ENCODE measurements at places on chromosomes 5 and 9. TPM values are rescaled to one million over a fixed set of nuclear protein-coding genes. Genes with fewer than 3 reads are reported as not detected.

DNA sequence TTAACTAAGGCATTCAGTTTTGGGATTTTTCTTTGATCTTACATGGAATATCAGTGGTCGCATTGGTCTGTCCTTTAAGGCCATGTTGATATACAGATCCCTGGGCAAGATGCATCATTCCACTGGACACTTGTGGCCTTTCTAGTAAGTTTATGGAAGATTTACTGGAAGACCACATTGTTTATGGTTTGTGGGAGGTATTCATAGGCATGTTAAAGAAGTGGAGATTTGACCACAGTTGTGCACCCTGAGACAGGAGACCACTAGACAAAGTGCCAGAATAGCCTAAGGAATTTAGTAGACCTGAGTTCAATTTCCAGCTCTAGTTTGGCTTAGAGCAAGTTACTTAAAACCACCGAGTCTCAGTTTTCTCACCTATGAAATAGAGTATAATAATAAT, 383.1 kb upstream of the PAPPA start:
- DNase-seq, result no peak

GZMA gene
- 1.0 TPM for total RNA-seq

DNA sequence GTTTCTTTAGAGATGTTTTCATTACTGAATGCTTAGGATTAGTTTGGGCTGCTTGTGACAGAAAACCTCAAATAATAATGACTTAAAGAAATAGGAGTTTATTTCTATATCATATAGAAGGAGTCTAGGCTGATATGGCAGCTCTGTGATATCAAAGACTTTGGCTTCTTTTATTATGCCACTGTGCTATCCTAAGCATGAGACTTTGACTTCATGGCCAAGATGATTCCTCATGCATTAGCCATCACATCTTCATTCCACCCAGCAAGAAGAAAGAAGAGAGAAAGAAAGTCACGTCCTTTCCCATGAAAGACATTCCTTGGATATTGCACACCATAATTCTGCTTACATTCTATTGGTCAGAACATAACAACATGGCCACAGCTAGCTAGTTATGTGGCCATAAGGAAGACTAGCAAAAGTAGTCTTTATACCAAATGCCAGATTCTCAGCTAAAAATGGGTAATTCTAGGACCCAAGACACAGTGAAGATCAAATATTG, 76.2 kb downstream of the DAPK1 start:
- no peak for DNase-seq

C5 gene
- total RNA-seq, result 2.1 TPM

GRCh38 chr5:166068547-166069335, 2222.7 kb upstream of the WWC1 start:
- no peak for DNase-seq

DNA sequence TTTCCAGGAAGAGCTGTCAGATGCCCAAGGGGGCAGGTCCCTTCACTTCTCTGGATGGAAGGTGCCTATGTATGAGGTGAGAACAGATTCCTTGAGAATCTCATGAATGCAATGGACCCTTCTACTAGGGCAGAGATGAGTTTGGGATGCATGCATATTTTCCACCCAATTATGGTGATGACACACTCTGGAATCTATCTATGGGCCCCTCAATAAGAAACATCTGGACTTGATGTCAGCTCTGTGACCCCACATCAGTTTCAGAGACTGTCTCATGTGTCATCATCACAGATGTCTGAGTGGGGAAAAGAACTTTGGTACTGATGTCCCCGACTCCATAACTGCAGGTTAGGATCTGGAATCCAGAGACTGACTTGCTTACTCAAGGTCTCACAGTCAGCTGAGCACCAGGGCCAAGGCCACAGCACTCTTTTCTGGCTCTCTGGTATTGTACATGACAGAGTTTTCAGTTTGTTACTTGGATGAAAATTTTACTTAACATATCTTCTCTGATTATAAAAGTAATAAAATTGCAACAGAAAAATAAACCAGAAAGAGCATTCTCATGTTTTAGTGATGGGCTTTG, 177.0 kb downstream of the DCP2 start:
- no peak for DNase-seq

KIAA0825 gene
- 3.8 TPM for total RNA-seq

- DNase-seq, result no peak
Measured at GRCh38 chr9:22064957-22065356, 55.9 kb upstream of the CDKN2B start.

- DNase-seq, result no peak
Measured at GRCh38 chr5:141714542-141715310, 32.7 kb upstream of the ARAP3 start.

DNA sequence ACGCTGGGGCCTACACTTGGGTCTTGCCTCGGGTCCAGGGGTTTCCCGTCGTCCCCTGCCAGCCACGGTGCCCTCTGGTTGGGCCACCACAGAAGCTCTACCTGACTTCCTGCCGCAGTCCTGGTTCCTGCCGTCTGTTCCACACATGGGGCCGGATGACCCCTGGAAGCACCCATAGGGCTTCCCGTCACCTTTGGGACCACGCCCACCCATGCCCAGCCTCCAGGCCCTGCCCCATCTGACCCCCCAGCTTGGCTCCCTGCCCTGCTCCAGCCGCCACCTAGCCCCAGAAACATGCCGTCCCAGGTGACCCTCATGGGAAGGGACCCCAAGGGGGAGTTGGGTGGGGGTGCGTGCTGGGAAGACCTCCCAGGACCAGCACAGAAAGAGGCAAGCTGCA, 13.7 kb downstream of the MRPL36 start:
- no peak for DNase-seq

DNA sequence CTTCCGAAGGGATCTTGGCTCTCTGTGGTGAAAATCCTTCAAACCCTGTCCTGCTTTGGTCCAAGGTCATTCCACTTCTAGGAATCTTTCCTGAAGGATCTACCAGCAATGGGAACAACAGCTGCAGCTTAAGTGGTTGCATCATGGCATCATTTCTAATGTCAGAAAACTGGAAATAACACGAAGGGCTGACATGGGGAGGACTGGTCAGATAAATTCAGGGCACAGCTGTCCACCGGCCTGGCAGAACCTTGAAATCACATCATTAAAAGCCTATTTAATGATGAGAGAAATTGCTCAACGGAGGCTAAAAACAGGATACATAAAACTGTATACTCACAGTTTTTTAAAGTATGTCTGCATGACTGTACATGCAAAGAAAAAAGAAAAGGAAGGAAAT, 28.3 kb downstream of the OLFML2A start:
- DNase-seq, result no peak

ZNF483 gene
- 2.2 TPM for total RNA-seq

GKAP1 gene
- 8.1 TPM for total RNA-seq

- no peak for DNase-seq
Measured at GRCh38 chr9:83019246-83019645, 43.7 kb downstream of the RASEF start.

AIF1L gene
- 57.2 TPM for total RNA-seq

SIT1 gene
- total RNA-seq, result 1.3 TPM

DNA sequence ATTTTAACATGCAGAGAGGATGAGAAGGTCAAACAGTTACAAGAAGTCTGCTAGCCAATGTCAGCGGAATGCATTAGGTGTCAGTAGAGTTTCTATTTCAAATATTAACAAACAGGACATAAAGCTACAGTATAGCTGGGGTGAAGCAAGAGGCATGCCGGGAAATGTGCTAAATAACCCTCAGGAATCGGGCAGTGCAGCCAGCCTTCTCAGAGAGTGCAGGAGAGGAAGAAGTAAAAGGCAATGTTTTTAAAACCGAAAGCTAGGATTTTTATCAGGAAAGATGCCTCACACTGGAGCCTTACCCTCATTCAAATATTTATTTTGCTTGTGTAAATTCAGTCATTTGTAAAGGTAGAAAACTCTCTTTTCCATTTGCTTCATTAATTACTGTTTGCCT, 59.1 kb upstream of the SH3GL2 start:
- no peak for DNase-seq

GRCh38 chr9:122228191-122228567, 578 bp downstream of the LHX6 start:
- no peak for DNase-seq

GRCh38 chr5:56501781-56502557, 268.8 kb upstream of the ANKRD55 start:
- no peak for DNase-seq

DNA sequence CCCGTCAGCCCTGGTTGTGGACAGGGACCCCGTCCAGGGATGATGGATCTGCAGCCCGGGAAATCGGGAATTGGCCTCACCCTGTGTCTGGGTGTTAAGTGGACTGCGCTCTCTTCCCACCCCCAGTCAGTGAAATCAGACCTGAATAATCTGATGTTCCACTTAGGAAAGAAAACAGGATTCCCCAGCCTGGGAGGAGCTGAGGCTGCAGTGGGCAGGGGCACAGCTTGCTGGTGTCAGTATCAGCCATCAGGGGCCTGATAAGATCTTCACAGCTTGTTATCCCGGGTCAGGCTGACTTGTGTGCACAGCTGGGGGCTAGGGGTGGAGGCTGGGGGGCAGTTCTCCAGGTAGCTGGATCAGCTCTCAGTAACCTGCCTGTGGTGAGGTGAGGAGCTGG, 29.1 kb downstream of the LMX1B start:
- no peak for DNase-seq

- no peak for DNase-seq
Measured at GRCh38 chr5:151151793-151152192, 5.8 kb downstream of the ANXA6 start.

LHX6 gene
- total RNA-seq, result 20.9 TPM

DNA sequence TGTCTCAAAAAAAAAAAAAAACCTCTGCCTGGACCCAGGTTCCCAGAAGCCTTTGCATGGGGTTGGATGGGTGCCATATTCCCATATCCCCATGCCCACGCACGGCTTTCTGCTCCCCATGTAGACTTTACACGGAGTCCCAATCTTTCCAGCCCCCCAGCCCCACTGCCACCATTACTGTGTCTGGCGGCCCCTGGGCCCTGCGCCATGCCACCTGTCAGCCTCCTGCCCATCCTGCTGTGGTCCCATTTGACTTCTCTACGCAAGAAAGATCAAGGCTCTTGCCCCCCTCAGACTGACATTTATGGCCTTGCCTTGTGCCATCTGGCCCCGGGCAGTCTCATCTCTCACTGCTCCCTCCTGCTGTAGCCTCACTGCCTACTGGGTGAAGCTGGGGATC, 6.5 kb upstream of the AK1 start:
- no peak for DNase-seq

DNA sequence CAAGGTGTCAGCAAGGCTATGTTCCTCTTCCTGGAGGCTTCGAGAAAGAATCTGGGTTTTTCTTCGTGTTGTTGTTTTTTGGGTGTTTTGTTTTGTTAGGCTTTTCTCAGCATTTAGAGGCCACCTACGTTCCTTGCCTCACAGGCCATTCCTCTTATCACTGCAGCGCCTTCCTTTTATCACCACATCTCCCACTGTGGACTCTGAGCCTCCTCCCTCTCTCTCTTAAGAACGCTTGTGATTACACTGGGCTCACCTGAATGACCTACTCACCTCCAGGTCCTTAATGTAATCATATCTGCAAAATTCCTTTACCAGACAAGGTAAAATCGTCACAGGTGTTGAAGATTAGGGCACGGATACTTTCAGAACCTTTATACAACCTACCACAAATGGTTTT, 340.8 kb downstream of the DTWD2 start:
- DNase-seq, result no peak

TRIM7 gene
- 3.0 TPM for total RNA-seq

KIF4B gene
- not detected for total RNA-seq

DNA sequence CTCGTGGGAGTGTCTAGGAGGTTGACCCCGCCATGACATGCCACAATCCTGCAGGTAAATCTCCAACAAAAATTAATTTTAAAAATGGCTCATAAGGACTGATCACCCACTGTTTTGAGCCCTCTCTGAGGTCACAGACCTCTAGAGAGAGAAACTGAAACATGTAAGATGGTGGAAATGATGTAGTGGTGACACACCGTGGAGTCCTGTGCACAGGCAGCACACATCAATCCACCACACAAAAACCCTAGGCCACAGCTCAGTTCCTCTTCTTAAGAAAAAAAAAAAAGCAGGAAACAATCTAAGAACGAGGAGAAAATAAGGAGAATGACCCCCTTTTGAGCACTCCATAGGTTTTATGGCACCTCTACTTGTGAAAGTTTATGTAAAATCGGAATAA, 93.8 kb upstream of the FAM120A start:
- no peak for DNase-seq

ROR2 gene
- 9.5 TPM for total RNA-seq

POU5F2 gene
- 1.9 TPM for total RNA-seq

DNA sequence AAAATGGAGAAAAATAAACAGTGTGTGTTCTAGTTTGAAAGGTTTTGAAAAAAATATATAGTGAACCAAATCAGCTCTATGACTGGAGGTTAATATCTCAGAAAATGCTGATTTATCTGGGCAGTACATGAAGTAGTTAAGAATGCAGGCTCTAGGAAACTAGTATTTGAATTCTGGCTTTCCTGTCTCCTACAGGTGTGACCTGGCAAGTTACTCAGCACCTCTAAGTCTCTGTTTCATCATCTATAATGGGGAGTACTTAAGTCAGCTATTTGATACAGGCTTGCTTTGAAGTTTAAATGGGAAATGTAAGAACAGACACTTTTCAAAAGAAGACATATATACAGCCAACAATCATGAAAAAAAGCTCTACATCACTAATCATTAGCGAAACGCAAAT, 5.2 kb downstream of the GRAMD2B start:
- DNase-seq, result no peak
